ENCODE measurements at places on chromosomes 16 and 17.
A peak's percentile ranks its signal among the peaks of the same experiment; 100 is the strongest.

DNA sequence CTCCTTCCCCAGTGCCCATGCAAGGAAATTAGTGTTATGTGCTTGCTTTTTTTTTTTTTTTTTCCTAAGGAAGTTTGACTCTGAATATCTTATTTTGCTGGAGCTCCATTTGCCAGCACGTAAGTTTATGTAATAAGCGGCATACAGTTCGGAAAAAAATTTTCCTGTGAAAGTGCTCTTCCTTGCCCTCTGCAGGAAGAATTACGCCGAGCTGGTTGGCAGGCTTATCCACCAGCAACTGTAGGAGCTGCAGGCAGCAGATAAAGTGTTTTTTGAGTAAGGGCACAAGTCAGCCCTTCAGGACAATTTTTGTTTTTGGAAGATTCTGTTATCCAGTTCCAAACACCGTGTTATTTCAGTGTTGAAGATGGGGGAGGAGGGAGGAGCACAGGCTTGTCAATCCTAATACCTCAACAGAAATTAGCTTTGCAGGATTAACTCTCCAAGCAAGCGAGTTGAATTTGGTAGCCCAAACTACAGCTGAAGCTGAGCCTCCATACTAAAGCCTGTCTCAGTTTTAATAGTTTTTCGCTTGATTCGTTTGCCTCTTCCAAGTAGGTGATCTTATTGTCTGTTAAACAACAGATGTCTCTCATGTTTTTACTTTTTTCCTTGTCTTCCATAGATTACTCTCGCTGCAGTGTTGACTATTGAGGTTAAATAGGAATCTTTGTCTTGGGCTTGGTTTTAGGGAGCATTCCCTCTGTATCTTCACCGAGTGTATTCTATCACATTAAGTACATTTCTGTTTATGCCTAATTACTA is 1.1 kb downstream of the SPECC1 start:
- DNase-seq: peak; percentile 90

DNA sequence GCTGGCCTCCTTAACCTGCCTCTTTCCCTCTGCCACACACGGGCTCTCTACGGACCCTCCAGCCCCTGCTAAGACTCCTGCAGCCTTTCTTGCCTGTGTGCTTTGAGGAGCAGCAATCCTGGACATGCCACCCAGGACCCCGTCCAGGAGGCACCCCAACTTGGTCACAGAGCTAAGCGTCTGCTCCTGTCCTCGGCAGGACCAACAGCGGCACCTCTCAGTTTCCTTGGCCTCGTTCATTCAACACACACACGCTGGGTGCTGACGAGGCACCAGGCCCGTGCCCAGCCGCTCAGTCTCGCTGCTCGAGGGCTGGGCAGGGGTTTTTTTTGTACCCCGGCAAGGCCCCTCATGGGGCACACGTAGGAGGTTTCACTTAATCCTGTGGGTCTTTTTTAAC is 15.2 kb downstream of the RPH3AL start:
- no peak for DNase-seq

DNA sequence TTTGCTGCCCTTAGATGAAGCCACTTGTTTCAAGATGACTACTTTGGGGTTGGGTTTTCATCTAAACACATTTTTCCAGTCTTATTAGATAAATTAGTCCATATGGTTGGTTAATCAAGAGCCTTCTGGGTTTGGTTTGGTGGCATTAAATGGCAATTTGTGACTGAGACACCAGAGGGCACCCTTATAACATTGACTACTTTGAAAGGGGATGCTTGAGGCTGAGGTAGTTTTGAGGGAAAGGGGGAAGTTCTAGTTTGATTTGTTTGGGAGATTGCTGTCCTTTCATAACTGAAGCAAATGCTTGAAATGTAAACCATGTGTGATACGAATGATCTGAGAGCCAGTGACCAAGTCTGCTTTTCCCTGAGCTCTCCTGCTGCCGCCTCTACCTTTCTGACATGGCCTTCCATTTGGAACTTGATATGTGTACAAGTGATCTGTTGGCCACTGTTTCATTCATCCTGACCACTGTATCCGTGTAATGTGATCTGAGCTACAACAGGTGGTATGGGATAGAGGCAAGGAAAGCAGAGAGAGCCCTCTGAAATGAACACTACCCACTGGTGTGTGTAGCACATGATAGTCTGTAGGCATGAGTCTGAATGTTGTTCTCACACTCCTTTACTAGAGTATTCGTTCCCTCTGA is 5.8 kb upstream of the RARA start:
- DNase-seq: peak; percentile 65

DNA sequence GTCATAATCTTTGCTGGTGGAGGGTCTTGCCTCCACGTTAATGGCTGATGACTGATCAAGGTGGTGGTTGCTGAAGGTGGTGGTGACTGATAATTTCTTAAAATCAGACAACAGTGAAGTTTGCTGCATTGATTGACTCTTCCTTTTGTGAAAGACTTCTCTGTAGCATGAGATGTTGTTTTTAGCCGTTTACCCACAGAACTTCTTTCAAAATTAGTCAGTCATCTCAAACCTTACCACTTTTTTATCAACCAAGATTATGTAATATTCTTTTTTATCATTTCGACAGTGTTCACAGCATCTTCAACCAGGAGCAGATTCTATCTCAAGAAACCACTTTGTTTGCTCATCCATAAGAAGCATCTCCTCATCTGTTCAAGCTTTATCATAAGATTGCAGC is 5.9 kb downstream of the UQCRC2 start:
- no peak for DNase-seq

GRCh38 chr17:66829386-66829864 is 5.5 kb upstream of the CACNG5 start:
- DNase-seq: peak; percentile 77

GRCh38 chr16:86519007-86519648 is 8.8 kb downstream of the FOXF1 start:
- no peak for DNase-seq

DNA sequence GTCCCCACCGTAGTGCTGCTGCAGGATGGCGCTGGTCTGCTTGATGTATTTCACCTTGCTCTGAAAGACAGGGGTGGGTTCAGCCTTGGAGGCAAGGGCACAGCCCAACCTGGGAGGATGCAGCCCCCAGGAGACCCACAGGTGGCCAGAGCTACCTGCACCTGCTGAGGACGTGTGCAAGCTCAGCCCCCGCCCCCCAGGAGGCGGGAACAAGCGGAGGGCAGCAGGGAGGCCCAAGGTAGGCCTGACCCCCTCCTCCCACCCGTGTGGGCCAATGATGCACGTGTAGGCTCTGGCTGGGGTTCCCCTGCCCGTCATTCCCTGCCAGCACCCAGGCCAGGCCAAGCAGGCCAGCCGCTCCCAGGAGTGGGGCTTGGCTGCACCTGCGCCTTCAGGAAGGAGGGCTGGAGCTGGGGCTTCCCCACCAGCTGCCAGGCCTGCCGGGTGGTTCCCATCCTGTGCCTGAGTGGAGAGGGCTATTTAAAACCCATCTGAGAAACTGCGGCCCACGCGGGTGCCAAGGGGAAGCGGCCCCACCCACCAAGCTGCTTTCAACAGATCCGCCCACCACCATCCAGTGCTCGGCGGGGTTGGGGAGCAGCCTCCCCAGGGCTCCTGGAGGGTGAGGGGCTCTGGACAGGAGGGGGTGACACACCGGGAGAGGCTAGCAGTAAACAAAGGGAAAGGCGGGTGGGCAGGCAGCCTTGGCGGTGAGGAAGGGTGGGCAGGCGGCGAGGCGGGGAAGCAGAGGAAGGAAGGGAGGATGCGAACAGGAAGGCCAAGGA is 3.8 kb downstream of the NTHL1 start:
- DNase-seq: no peak

- DNase-seq: no peak
Observed at GRCh38 chr16:57051696-57052228, 40.6 kb upstream of the CPNE2 start.

DNA sequence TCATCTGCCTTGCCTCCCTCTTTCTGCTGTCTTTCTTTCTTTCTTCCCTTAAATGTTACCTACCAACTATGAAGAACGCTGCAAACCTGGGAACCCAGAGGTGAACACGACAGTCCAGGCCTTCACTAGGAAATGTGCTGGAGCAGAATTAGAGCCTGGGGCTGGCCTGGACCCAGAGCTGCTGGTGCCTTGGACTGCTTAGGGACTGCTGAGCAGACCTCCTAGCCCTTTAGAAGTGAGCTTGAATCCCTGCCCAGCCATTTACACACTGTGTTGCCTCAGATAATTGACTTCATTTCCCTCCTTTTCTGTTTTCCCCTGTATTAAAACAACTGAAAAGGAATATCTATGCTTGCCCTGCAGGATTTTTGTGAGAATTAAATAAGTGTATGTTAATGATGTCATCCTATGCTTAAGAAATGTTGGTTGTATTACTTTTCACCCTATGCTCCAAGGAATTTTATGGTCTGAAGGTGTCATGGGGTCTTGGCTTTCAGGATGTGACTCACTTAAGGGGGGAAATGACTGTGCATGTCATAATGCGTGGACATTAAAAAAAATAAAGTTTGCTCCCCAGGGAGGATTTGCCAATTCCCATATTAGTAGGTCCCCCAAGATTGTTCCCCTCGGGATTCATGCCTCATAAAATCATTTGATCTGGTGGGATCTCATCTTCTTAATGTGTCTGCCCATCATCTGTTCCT is 11.5 kb downstream of the CDH13 start:
- peak; percentile 57 for DNase-seq

- no peak for DNase-seq
Observed at GRCh38 chr17:81451823-81452222, 56.6 kb downstream of the BAHCC1 start.

GRCh38 chr17:82080048-82080788 is 14.6 kb upstream of the DUS1L start:
- DNase-seq: no peak

DNA sequence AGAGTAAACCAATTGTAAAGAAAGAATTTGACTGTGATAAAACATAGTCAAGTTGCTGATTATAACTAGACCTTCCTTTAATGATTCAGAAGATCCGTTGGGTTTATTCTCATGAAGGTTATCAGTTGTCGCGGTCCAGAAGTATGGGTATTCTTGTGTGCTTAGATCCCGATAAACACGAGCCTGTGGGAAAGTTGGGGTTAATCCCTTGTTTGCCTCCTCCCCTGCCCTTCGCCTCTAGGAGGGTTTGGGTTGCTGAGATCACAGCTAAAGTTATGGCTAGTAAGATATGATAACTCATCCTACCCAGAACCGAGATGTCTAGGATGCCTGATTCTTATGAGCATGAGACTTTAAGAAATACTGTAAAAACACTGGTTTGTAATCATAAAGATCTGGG is 66.8 kb downstream of the GPRC5B start:
- DNase-seq: no peak

- peak; percentile 95 for DNase-seq
Observed at GRCh38 chr17:62109378-62109902, 44.4 kb upstream of the MED13 start.

- DNase-seq: peak; percentile 23
Observed at GRCh38 chr17:80475910-80476876, at the start of gene NPTX1. NPTX1 (minus strand) TSS chr17:80476607; CDS start chr17:80476446, 161 bp downstream.

GRCh38 chr16:28011971-28012445 is 51.5 kb downstream of the GSG1L start:
- DNase-seq: no peak

GRCh38 chr16:1981398-1981836 is at the start of gene NOXO1:
NOXO1 (minus strand) TSS chr16:1981469; CDS start chr16:1981179, 290 bp downstream.
- DNase-seq: no peak

- DNase-seq: no peak
Observed at GRCh38 chr16:88601313-88602036, 31.3 kb downstream of the ZC3H18 start.

GRCh38 chr16:86949116-86949515 is 368.1 kb downstream of the C16orf95 start:
- no peak for DNase-seq

- DNase-seq: peak; percentile 39
Observed at GRCh38 chr16:58411736-58412614, 19.7 kb downstream of the GINS3 start.

Measured in PC-3 (cell line).